ENCODE measurements at places on chromosomes 4 and X. TPM values are rescaled to one million over a fixed set of nuclear protein-coding genes. Genes with fewer than 3 reads are reported as not detected.

The SULT1E1 gene
- polyA plus RNA-seq = not detected

The DCAF12L2 gene
- polyA plus RNA-seq = 2.9 TPM

The SSX3 gene
- not detected for polyA plus RNA-seq

GRCh38 chr4:530017-530781, 31.2 kb downstream of the PIGG start:
- no peak overlapping the region for H3K4me3 ChIP-seq
- no peaks in the 10 kb centered on the region for H3K4me1 ChIP-seq
- H3K27ac ChIP-seq = no peak overlapping the region
- H3K27me3 ChIP-seq = no peaks in the 10 kb centered on the region
- DNase-seq = no peak

DNA sequence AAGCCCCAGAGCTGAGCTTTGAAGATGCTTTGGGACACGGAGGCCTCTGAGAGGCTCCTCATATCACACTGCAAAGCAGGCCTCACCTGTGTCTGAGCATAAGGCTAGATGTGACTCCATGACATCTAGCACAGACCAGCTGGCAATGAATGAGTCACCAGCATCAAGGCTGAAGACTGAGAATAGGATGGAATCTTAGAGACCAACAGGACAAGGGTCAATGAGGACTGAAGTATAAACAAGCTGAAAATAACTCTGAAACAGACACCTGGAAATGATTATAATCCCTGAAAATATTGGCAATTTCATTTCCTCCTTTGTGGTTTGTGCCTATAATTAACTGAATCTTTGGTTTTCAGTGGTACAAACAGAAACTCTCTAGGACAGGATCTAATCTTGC, 87.1 kb upstream of the PRPS1 start:
- DNase-seq = no peak
- H3K27me3 ChIP-seq = no peaks in the 10 kb centered on the region
- H3K4me3 ChIP-seq = no peak overlapping the region
- H3K36me3 ChIP-seq = no peaks in the 10 kb centered on the region
- no peak overlapping the region for H3K27ac ChIP-seq
- no peaks in the 10 kb centered on the region for H3K4me1 ChIP-seq

DNA sequence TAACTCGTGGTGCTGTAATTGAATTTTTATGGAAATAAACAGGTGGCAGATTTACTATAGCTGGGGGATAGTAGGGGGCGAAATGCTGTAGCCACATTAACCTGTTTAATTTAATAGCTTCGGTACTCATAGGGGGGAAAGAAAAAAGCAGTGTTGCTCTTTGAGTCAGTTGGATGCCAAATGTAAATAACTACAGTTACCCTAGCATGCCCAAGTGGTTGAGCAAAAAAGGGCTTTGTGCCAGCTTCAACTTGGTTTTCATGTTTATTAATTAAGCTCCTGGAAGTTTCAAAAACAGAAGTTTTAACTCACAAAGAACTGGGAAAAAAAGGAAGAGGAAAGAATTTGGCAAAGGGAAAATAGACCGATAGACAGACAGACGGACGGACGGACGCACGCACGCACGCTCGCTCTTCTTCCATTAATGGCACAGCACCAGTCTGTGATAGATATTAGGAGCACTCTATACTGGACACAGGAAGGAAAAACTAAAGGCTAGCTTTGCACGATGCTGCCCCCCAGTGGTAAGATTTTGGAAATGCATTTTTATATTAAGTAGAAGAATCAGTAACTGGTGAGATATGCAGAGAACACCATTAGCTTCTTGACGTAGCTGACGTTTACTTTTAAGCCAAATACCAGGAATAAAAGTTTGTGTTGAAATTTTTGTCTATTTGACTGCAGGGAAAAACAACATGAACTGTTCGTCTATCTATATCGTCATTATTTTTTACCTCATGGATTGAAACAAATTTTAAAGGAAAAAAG, 151.8 kb downstream of the SLC7A11 start:
- H3K36me3 ChIP-seq = no peaks in the 10 kb centered on the region
- DNase-seq = peak; percentile 48
- H3K4me1 ChIP-seq = no peaks in the 10 kb centered on the region
- no peak overlapping the region for H3K27ac ChIP-seq

All from ovary (tissue), 10 donors.